ENCODE measurements at places on chromosomes 11 and 22.
A peak's percentile ranks its signal among the peaks of the same experiment; 100 is the strongest.

GRCh38 chr11:130600139-130600538, 151.7 kb downstream of the ADAMTS15 start:
- no peak for DNase-seq

- no peak for DNase-seq
Measured at GRCh38 chr11:79046366-79046765, 394.5 kb downstream of the TENM4 start.

- DNase-seq, result no peak
Measured at GRCh38 chr11:126154691-126155090, 56.8 kb downstream of the RPUSD4 start.

GRCh38 chr11:70522593-70523311, 124.4 kb downstream of the CTTN start:
- DNase-seq, result no peak

DNA sequence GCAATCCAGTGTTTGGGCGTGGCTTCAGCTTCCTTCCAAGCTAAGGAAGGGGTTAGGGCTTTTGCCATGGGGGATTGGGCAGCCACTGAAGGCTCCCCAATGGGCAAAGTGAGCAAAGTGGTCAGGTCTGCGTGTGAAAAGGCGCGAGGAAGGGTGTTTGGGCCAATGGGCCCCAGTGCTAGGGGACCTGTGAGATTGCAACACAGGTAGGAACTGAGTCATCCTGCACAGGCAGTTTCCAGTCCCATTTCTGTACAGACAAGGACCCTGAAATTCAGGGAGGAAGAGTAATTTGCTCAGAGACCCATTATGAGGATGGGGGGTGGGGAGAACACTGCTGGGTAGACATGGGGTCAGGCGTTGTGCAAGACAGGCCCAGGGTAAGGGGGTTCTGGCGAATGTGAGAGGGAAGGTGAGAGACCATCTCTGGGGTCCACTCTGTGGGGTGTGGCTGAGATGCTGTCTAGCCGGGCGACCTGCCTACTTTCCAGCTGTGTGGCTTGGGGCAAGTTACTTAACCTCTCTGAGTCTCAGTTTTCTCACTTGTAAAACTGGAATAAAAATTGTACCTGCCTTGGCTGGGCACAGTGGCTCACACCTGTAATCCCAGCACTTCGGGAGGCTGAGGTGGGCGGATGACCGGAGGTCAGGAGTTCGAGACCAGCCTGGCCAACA, 7.3 kb downstream of the CCDC88B start:
- no peak for DNase-seq

DNA sequence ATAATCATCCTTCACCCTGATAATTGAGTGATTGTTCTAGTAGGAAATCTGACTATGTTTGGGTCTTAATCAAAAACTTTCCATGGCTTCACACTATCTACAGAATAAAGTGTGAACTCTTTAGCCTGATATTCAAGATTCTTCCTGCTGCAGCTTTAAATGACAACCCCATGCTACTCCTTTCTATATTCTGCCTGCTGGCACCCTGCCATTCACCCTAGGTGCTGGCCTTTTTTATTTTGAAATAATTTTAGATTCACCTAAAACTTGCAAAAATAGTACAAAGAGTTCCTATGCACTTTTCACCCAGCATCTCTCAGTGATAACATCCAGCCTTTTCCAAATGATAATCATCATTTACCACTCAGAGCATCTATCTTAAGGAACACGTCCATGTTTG, 363.4 kb upstream of the NARS2 start:
- DNase-seq, result no peak

GRCh38 chr11:83784419-83784818, 498.3 kb upstream of the CCDC90B start:
- DNase-seq, result no peak

GRCh38 chr11:125401746-125402145, 94.3 kb downstream of the FEZ1 start:
- no peak for DNase-seq

- DNase-seq, result no peak
Measured at GRCh38 chr11:7611411-7611810, 61.9 kb downstream of the CYB5R2 start.

DNA sequence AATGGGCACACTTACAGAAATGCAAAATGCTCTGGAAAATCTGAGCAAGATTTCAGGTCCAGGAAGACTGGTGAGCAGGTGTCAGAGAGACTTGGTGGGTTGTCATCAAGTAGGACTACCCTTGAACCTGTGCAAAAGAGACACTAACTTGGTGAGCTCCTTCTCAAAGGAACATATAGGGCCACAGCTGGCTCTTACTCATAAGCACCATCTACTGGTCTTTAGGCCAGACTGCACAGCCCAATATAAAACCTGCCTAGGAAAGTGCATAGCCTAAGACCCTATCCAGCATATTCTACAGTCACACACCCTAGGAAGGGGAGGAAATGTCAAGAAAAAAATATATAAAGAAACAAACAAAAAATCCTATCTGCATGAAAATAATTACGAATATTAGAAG, 18.2 kb upstream of the OR10W1 start:
- DNase-seq, result no peak

- no peak for DNase-seq
Measured at GRCh38 chr11:110038201-110038600, 55.0 kb upstream of the ZC3H12C start.

DNA sequence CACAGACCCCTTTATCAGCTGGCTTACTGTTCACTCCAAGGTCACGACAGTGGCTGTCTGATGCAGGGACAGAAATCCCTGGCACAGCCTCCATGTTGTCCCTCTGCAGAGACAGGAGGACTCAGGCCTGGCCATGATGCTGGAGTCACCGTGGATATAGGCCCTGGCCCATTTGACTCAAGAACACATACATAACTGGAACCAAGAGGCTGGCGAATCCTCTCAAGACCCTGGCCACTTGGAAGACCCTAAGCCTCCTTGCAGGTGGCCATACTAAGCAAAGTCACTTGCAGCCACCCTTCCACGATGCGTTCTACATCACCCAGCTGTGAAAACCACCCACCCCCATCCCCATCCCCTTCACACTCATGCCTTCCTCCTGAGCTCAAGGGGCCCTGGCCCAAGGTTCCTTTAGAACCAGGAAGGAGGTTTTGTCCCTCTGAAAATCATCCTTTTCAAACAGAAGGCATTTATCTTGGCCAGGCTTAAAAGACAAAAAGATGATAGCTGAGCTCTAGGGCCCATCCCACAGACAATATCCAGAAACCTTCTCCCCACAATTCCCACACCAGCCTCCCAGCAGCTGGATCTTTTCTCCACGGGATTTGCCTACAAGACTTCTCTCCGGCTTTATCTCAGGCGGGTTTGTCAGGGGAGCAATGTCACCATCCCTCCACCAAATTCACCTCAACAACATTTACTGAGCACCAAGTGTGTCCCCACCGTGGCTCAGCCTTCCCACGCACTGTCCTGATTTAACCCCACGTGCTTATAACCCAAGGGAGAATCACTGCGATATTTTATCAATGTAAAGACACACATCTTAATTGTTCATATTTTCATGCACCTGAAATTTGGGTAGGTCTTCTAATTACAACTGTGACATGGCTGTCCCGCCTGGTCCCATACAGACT, 123.4 kb upstream of the SERPIND1 start:
- no peak for DNase-seq

DNA sequence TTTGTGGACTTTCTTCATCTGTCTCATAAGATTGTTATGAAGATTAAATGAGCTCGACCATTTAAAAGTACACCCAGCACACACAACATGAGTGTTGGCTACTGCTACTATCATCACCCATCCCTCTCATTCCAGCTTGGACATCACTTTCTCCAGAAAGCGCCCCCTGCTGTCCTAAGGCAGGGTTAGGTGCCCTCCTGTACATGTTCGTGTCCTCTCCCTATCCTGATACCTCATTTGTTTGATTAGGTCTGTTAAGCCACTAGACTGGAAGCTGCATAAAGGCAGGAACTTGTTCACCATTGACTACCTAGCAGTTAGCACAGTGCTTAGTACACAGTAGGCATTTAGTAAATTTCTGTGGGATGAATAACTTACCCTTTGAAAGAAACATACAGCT, 85.5 kb downstream of the ENTHD1 start:
- DNase-seq, result peak; percentile 7

DNA sequence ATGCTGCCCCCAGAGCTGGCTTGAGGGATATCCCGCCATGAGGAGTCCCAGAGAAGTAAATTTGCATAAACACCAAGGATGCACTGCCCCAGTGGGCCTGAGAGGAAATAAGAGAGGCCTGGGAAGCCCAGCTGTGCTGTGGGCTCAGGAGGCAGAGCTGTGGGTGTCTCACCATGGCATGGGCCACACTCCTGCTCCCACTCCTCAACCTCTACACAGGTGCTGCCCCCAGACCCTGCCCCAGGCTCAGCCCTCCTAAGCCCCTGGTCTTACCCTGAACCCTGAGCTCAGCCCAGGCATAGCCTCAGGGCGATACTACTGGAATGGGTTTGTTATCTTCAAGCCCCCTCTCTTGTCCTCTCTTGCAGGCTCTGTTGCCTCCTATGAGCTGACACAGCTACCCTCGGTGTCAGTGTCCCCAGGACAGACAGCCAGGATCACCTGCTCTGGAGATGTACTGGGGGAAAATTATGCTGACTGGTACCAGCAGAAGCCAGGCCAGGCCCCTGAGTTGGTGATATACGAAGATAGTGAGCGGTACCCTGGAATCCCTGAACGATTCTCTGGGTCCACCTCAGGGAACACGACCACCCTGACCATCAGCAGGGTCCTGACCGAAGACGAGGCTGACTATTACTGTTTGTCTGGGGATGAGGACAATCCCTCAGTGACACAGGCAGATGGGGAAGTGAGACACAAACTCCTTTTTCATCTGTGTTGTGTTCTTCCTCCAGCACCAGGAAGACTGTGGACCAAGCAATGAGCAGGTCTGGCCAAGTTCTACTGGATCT, 59.9 kb downstream of the GGTLC2 start:
- DNase-seq, result no peak

DNA sequence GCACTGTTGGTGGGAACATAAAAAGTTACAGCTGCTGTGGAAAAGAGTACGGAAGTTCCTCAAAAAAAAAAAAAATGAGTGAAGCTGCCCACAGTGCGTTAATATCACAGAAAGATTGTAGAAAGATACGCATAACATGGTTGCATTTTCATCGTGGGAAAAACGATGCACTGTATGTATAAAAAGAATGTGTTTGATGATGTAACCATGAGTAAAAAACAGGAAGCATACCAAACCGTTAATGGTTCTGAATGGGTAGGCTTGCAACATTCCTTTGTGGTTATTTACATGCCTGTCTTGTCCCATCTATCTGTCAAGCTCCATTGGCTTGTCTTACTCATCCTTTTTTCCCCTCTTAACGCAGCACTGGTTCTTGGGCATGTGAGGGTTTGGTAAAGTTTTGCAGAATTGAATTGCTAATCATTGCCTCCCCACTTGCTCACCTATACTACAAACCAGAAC, 33.8 kb upstream of the DKK3 start:
- no peak for DNase-seq

GRCh38 chr11:61679893-61680621, at the start of gene DAGLA:
DAGLA (plus strand) TSS chr11:61680391; CDS start chr11:61720156, 39,765 bp downstream.
- DNase-seq, result peak; percentile 67

DNA sequence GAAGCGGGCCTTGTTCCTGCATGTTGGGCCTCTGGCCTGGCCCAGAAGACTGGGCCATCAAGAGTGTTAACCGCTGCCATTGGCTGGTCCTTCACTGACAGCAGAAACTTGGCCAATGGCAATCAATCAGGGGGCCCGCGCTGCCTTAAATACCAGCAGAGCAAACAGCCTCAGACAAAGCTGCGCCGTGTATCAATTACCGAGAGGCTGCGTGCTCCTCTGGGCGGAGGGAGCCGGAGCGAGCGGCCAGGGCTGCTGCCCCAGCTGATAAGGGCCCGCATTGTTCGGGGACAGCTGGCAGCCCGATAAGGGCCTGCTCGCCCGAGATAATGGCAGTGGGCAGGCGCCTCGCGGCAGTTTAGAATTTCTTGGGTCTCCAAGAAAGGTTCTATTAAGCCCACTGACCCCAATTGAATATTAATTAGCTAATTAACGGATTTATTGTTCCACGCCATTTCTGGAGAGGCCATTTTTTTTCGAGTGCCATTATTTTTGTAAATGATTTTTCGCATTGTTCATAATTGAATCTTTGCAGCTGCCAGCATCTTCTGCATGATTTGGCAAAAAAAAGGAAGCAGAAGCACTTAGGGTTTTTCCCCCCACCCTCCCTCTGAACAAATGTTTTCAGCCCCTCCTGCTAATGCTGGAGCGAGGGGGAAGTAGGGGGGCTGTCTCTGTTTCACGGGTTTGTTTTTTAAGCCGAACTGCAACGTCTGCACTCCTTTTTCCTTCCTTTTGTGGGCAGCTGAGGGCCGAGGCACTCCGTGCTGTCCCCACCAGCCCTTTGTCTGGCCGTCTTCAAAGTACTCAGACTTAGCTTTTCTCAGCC, 37.6 kb upstream of the RIC3 start:
- no peak for DNase-seq

DNA sequence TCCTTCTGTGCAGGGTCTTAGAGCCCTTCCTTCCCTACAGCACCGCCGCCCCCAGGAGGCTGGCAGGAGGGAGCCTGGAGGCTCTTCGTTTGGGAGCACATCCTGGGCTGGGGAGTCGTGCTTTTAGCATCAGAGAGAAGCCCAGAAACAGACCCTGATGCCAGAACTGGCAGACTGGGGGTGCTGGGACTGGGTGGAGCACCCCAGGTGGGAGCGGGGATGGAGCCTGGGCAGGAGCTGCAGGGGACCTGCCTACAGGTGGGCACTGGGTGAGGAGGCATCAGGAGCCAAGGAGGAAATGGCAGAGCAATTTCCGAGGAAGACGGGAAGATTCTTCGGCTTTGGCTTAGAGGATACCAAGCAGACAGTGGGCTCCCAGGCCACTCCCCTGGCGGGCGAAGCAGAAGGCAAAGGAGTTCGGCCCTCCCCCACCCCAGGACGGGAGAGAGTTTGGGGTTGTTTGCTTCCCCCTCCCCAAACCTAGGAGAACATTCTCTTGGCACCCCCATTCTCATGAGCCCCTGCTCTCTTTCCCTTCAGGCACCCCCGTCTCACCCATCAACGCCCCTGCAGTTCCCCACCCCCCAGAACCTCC, 1.1 kb downstream of the SYT7 start:
- no peak for DNase-seq

DNA sequence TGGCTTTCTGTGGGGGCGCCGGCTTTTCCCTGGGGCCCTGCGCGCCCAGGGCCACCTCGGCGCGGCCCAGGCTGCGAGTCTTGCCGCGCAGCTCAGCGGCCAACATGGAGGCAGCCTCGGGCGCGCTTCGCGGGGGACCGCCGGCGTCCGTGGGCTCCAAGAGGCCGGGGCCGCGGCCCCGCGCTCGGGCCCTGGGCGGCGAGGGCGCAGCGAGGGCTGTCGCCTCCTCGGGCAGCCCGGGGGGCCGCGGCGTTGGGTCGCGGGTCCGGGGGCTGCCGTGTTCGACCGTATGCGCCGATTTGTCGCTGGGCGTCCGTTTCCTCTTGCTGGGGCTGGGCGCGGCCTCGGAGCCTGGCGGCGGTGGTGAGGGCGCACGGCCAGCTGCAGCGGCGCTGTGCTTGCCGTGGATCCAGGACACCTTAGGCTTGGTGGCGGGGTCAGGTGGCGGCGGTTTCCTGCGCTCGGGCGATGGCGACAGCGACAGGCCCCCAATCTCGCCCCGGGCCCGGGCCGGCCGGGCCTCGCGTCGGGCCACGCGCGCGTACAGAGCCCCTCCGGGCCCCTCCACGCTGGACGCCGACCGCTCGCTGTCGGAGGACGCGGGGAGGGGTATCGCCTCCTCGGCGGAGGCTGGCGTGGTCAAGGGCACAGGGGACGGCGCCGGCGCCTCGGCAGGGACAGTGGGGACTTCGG, 11.9 kb downstream of the SCARF2 start:
- no peak for DNase-seq

Data from activated T-cell treated with anti-CD3 and anti-CD28 coated beads for 24 hours (primary cell).